ENCODE measurements at places on chromosomes 11 and 22.

- peak; percentile 5 for DNase-seq
These were observed 294.0 kb upstream of the CTSC start for GRCh38 chr11:88631497-88631896.

GRCh38 chr11:14399087-14399486, 40.1 kb upstream of the RRAS2 start:
- DNase-seq: no peak

GRCh38 chr11:9609841-9610240, 36.4 kb downstream of the WEE1 start:
- DNase-seq: no peak

GRCh38 chr11:35241531-35241930, 102.6 kb downstream of the CD44 start:
- DNase-seq: no peak

GRCh38 chr11:104096900-104097299, 60.5 kb downstream of the DDI1 start:
- DNase-seq: no peak

DNA sequence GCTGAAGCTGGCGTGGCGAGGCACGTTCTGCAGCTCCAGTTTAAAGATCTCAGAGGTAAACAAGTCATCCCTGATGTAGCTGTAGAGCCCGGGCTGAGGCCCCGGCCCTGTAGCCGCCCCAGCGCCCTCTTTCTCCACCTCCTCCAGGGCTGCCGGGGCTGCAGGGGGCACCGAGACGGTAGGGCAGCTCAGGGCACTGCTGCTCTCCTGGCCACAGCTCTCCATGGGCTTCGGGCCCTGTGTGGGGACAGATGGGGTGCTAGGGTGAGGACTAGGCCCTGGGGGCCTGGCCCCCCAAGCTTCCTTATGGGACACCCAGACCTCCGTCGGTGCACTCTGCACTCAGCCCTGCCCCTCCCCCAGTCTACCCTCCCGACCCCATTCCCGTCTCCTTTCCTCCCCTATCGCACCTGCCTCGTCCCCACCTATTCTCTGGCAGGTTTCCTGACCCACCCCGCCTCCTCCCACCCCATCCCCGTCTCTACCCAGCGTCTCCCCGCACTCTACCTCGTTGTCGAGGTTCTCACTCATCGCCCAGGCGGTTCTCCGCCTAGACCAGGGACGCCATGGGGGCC, 559 bp downstream of the RANBP1 start:
- DNase-seq: no peak

DNA sequence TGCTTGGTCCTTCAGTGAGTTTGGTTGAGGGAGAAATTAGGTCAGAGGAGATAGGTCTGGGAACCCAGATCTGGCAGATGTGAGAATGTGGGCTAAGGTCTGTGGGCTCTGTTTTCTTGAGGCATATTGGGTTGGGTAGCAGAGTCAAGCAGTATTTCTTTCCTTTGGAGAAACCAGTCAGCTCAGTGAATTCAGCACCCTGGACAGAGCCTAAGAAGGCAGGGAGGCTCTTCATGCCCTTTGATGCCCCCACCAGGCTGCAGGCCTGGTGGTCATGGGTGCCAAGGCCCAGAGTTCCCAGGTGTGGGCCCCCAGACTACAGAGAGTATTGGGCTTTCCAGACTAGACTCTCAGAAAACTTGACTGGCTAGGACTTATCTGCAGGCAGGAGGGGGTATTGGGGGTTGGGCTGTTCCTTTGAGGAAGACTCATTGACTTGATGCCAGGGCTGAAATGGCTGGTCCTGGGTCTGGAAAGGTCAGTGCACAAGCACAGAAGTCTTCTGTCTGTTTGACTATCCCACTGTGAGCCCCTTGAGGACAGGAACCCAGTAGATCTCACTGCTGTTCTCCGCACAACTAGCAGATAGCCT, 45.3 kb upstream of the NECTIN1 start:
- DNase-seq: peak; percentile 50

GRCh38 chr11:862081-862661, 19.5 kb downstream of the TSPAN4 start:
- no peak for DNase-seq

GRCh38 chr11:44893308-44893822, 57.3 kb downstream of the TP53I11 start:
- DNase-seq: no peak

- peak; percentile 67 for DNase-seq
These were observed 35.7 kb upstream of the GAB2 start for GRCh38 chr11:78453140-78453935.

- no peak for DNase-seq
These were observed 5.2 kb downstream of the GRIK4 start for GRCh38 chr11:120516461-120517389.

DNA sequence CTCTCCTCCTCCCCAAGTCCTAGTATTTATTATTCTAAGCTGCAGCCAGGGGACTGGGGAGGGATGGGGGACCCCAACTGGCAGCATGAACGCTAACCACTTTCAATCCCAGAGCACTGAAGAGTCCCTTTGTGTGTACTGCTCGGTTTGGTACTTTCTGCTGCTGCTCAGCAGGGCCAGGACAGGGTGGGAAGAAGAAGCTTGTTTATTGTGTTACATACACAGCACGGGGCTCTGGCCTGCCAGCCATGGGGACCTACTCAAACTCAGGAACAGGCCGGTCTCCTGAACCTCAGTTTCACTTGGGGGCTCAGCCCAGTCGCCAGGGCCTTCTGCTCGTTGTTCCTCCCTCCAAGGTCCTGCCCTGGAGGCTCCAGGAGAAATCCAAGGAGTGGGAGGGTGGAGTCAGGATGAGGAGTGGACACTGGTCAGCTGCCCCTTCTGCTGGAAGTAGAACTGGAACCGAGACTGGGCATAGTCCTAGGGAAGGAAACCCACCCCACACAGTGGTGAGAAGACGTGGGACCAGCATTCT, 616 bp upstream of the CPT1B start:
- no peak for DNase-seq

DNA sequence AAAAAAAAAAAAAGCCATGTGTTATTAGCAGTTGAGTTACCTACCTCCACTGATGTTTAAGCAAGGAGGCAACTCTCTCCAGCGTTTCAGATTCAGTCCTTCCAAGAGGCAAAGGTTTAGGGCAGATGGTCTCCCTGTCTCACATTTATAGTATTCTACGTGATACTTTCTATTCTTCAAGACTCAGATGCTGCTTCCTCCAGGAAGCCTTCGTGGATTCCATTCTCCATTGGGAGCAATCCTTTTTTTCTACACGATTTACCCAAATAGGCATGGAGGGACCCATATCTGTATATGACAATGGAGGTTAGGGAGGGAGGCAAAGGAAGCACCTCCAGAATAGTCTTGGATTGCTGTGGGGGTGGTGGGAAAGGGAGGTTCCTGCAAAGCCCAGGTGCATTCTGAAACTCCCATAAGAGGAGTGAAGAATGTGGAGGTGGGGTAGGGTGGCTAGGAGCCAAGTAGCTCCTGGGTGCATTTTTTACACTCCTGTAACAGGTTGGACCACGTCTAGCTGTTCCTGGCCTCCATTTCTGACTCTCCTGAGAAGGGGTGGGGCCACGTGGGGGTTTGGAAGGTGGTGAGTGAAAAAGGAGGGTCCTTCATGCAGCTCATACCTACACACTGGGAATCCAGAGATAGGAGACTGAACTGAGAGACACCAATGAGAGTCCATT, 16.2 kb downstream of the YPEL4 start:
- no peak for DNase-seq

GRCh38 chr11:57357310-57357709, 19.2 kb downstream of the P2RX3 start:
- DNase-seq: no peak

DNA sequence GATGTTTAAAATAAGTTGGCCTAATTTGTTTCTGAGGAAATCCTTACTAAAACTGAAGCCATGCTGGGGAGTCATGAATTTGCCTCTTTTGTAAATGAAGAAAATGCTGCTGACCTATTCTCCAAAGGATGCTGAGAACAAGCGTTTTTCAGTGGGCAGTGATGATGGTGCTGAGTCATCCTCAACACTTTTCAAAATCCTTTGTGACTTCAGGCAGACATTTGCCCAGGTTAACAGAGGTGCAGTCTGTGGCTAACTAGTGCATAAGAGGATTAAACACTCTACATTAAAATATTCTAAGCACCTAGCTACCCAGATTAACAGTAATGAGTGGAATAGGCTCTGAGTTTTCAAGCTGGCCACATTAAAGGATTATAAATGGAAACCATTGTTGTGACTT, 509.0 kb downstream of the DLG2 start:
- DNase-seq: peak; percentile 19

GRCh38 chr22:30230787-30231461, 15.6 kb downstream of the LIF start:
- no peak for DNase-seq

- DNase-seq: no peak
These were observed 19.4 kb upstream of the LRRC55 start for GRCh38 chr11:57162179-57162898.

- no peak for DNase-seq
These were observed 13.5 kb upstream of the FTH1 start for GRCh38 chr11:61980783-61981541.

DNA sequence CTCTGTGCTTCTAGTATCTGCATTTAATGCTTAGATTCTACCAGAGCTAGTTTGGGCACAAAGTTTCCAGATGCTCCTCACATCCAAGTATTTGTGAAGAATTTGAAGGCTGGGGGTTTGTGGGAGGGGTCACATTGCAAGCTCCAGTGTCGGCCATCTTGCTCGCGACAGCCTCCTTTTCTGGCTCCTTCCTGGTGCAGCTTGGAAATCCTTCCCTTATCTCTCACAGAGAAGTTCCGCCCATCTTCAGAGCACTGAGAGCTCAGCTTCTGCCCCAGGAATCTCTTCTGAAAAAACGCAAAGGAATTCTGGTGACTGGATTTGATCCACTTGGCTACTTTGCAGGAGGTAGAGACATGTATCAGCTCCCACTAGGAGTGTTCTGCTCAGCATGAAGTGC, 497.5 kb downstream of the TBC1D22A start:
- DNase-seq: no peak

Measured in choroid plexus epithelial cell (primary cell).